Activated naive CD4-positive, alpha-beta T cell treated with anti-CD3 and anti-CD28 coated beads, Interleukin-2, amount 50 U/mL, for 72 hours (primary cell): ENCODE measurements at places on chromosomes 13 and 19.
A peak's percentile ranks its signal among the peaks of the same experiment; 100 is the strongest.

DNA sequence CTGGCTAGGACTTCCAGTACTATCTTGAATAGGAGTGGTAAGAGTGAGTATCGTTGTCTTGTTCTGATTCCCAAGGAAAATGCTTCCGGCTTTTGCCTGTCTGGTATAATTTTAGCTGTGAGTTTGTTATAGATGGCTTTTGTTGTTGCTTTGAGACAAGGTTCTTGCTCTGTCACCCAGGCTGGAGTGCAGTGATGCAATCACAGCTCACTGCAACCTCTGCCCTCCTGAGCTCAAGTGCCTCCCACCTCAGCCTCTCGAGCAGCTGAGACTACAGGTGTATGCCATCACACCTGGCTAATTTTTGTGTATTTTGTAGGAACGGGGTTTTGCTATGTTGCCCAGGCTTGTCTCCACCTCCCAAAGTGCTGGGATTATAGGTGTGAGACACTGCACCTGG, 6.1 kb upstream of the ZNF543 start:
- no peak for DNase-seq

- DNase-seq = no peak
Observed at GRCh38 chr13:66358564-66358963, 871.6 kb downstream of the PCDH9 start.

DNA sequence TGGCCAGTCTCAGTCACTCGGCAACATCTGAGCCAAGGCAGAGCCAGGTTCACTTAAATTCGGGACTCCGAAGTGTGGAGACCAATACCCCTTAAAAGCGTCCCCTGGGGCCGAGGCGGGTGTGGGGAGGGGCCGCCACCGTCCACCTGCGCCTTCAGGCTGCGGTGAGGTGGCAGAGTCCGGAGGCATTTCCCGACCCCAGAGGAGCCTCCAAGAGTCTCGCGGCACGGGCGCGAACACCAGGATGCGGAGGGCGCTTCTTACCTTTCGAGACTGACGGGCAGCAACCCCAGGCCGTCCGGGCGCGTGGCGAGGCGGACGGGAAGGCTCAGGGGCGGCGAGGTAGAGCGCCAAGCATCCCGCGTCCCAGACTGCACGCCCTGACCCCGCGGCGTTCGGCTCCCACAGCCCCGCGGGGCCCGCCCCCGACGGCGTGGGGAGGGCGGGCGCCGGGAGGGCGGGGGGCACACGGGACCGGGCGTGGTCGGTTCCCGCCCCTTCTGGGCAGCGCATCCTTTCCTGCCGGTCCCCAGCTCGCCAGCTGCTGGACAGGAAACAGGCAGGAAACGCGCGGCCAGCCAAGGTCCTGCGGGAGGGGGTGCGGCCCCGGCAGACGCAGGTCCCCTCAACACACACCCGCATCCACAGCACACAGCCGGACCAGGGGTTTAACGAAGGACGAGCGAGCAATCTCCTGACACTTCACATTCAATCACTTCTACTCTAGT, at the start of gene THSD1:
THSD1 (minus strand) TSS at position 406 of the 728 bp plus-strand sequence. CDS start 3,572 bp downstream, outside the sequence.
- no peak for DNase-seq

DNA sequence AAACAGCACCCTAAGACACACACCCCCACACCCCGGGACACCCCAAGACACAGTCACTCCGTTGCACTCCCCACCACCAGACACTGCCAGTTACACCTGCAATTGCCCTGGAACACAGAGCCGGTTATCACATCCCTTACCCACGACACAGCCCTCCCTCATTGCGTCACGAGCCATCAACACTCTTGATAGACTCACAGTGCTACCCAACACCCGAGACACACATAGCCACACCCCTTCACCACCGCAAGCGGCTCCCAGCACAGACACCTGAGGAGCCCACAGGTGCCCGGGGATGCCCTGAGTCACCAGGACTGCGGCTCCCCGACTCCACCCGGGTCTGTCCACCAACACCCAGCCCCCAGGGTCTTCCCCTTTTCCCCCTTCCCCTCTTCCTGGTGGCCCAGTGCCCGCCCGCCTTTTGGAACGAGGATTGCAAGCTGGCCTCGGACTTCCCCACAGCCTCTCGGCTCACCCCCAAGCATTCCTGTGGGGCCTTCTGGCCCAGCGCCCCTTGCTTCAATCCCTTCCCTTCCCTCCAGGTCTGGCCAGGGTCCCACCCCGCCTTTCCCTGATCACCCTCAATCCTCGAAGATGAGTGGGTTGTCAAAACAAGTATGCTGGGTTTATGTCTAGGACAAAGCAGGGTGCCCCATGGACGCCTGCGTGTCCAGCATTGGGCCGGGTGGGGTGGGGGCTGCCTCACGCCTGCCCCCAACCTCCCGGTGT, 1.7 kb upstream of the PTGER1 start:
- no peak for DNase-seq

DNA sequence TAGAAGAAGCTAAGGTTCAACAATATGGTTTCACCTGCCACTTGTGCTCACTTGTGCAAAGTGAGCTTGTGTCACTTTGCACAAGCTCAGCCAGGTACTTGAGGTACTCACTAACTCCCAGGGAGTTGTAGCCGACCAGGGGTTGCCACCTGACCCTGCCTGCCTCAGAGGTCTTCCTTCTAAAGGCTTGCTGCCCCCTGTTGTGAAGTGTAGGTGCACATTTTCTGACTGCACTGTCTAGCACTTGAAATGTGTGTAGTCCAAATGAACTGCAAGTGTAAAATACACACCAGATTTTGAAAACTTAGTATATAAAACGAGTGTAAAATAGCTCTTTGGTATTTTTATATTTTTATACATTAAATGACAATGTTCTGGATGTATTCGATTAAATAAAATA, 230.8 kb downstream of the DLEU7 start:
- DNase-seq = no peak

- DNase-seq = peak; percentile 78
Observed at GRCh38 chr13:73765651-73766384, 368.4 kb downstream of the KLF12 start.
